Naive thymus-derived CD8-positive, alpha-beta T cell (primary cell): ENCODE measurements at places on chromosomes 13 and 19. TPM values are rescaled to one million over a fixed set of nuclear protein-coding genes. Genes with fewer than 3 reads are reported as not detected.

Gene ATP8B3
- 1.8 TPM for total RNA-seq

Gene DCT
- total RNA-seq, result 1.1 TPM

Gene CEACAM3
- total RNA-seq, result not detected

Gene PDE4C
- not detected for total RNA-seq

Gene GAPDHS
- total RNA-seq, result not detected

Gene ENOX1
- total RNA-seq, result not detected
